Naive thymus-derived CD4-positive, alpha-beta T cell (primary cell): ENCODE measurements at places on chromosomes 7 and 10.

DNA sequence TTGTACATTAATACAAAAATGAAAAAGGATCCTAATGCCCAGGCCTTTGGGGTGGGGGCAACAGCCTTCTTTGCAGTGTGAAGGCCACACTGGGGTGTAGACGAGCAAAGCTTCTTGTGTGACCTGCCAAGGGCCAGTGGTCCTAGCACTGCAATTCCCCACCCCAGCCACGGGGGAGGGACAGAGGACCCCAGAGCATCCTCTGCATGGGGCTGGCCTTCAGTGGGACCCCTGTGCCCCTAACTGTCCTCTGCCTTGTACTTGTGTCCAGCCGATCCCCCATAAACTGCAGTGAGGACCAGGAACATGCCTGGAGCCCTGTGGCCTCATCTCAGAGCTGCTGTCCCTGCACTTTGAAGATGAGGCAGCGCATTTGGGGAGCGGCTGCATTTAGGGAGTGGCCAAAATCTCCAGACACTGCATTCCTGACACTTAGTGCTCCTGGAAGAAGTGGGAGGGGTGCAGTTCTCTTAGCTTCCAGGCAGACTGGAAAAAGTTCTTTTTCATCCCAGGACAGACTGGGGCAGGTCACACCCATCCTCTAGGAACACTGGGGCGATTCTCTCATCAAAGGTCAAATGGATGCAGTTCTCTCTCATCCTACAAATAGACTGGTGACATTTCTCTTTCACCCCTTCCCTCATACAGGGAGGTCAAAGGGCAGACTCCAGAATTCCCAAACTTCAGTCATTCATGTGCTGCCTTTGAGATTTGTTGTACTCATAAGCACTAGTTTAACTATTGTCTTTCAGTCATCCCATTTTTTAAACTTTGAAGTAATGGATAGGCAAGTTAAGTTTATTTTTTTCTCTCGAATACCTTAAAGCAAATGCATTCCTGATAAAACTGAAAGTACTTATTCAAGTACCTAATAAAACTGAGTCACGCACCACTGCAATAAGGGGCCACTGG, 922 bp upstream of the MYO1G start:
- DNase-seq: no peak

- DNase-seq: no peak
These were observed 252.2 kb downstream of the NSUN6 start for GRCh38 chr10:18399158-18399557.

GRCh38 chr10:81728692-81729091, 146.3 kb upstream of the NRG3 start:
- no peak for DNase-seq

DNA sequence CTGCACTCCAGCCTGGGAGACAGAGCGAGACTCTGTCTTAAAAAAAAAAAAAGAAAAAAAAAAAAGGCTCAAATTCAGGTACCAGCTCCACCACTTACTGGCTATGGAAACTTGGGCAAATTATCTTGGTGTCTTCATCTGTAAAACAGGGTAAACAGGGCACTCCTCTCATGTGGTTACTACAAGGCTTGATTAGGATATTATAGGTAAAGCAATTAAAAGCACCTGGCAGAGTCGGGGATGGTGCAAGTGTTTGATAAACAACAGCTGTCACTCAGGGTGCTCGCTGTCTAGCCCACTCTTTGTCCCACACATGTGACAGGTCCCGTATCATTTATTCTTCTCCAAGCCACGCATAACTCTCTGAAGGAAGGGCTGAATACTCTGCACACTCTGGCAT, 96.9 kb downstream of the SORBS1 start:
- DNase-seq: no peak

- DNase-seq: no peak
These were observed 128.0 kb downstream of the KCND2 start for GRCh38 chr7:120400806-120401455.

GRCh38 chr10:62093863-62094291, 174.8 kb downstream of the RTKN2 start:
- DNase-seq: no peak

DNA sequence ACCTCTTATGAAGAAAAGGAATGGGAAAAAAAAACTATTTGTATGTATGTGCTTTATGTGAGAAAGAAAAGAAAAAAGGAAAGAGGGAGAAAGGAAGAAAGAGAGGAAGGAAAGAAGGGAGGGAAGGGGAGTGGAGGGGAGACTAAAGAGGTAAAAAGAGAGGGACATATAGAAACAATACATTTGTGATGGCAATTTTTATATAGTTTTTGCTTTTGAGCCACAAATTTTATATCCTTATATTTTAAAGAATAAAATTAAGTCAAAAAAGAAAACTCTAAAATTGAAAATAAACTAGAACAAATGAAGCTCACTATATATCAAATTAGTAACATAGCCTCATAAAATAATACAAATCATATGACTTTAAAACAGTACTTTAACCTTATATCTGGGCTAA, 11.0 kb downstream of the C7orf25 start:
- DNase-seq: no peak

GRCh38 chr7:55536619-55537457, 35.5 kb downstream of the VOPP1 start:
- no peak for DNase-seq

- no peak for DNase-seq
These were observed 180.8 kb downstream of the RAB11FIP2 start for GRCh38 chr10:117865945-117866344.

GRCh38 chr10:86169506-86170254, 196.9 kb downstream of the GRID1 start:
- no peak for DNase-seq

DNA sequence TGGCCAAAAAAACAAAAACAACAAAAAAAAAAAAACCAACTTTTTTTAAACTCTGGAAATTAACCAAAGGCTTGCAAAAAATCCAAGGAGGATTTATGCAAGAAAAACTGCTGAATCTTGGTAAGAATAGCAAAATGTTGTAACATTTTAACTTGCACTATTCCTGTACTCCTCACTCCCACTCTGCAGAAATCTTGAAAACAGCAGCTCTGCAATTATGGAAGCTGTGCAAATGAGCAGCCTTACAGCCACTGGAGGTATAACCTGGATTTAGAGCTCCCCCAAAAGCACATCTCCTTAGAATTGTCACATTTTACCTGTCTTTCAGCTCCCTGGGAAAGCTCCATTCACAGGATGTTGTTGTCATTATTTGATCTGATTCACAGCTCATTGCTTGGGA, 41.8 kb upstream of the LRGUK start:
- DNase-seq: no peak

GRCh38 chr10:129847741-129848483, 116.2 kb downstream of the EBF3 start:
- no peak for DNase-seq

- no peak for DNase-seq
These were observed 13.4 kb downstream of the LRRC27 start for GRCh38 chr10:132345345-132345744.

DNA sequence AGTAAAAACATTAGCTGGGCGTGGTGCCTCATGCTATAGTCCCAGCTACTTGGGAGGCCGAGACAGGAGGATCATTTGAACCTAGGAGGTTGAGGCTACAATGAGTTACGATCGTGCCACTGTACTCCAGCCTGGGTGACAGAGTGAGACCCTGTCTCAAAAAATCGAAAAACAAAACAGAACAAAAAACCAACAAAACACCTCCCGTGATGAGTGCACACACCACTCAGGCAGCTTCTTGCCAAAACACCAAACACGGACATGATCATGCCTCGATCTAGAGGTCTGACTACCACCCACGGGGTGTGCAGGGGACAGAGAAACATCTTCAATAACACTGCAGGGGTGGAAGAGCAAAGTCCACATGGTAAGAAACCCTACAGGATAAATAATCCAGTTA, 44.4 kb downstream of the AMZ1 start:
- DNase-seq: no peak

DNA sequence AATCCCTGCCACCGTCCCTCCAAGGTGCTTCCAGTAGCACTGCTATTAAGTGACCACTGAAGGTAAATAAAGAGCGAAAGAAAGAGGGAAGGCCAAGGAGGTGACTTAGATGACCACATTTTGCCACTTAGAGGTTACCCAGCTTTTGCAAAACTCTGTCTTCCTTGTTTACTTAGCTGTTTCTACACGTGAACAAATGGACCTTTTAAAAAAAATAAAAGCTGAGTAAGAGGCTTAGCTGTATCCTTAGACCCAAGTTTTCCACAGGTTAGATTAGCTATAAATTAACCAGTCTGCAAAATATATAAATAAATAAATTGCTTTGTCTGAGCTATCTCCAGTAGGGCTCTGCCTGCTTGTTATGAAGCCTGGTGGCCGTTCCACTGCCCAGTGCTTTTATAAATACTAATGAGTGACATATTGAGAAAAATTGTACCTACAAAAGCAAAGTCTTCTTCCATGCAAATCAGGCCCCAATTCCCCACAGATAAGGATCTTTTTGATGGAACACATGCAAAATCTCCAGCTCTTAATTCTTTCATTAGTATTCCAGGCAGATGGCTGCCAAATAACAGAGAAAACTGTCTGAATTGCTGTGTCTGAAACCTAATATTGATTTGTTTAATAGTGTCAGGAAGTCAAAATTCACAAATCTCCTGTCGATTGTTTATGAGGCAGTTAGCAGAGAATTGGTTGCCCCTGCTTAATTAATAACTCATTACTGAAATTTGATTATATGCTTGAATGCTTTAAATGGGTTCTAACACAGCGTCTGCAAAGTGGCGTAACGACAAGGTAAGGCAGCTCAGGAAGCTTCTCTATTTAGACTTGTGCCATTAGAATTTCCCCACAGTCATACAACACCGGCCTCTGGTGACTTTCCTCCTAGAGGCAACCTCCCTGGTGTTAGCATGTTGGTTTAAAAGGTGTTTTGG, 176.7 kb downstream of the EMX2 start:
- DNase-seq: no peak

GRCh38 chr10:9681655-9682054, 1336.0 kb upstream of the CELF2 start:
- no peak for DNase-seq

GRCh38 chr10:6721480-6721879, 141.4 kb upstream of the PRKCQ start:
- no peak for DNase-seq

GRCh38 chr7:5630670-5631069, 150.8 kb downstream of the RNF216 start:
- no peak for DNase-seq

DNA sequence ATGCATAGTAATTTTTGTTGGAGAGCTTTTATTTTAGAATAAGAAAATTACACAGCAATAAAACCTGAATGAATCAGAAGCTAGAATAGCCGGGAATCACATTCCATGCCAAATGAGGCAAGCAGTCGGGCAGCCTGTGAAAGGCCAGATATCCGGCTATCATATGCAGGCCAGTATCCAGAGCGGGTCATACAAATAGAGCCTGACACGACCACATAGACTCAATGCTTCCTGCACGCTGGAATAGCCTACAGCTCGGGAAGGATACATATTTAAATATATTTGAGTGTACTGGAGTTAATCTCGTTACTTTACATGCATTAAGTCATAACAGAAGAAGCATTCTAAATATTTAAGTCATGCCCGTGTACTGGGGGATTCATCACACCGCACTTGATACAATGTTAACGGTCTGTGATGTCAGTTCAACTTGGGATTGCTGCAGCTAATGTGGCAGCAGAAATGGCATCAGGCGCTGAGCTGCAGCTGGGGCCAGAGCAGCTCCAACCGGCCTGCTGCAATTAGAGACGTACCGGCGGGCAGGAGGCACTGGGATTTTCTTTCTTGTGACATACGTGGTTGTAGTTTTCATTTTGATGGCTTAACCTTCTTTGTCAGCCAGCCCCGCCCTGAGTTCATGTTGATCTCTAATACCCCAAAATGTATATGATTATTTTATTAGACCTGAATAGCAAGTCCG, 112.0 kb downstream of the EBF3 start:
- no peak for DNase-seq

- DNase-seq: no peak
These were observed 35.8 kb downstream of the CRCP start for GRCh38 chr7:66150471-66150870.

DNA sequence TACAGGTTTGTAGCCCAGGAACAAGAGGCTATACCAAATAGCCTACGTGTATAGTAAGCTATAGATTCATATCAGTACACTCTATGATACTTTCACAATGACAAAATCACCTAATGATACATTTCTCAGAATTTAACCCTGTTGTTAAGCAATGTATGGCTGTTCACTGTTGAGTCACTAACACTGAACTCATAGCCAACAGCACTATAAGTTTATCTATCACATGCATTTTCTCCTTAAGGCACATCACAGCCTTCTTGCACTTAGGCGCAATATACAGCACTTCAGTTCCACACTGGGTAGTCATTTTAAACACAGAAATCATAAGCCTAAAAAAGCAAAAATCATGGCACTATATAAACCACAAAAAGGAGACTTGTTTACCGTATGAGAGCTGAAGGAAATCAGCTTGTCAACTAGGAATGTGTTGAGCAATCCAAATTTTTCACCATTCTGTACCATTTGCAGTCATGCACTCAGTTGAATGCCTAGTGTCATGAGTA, 45.6 kb downstream of the ZNF438 start:
- no peak for DNase-seq

- DNase-seq: no peak
These were observed 27.5 kb upstream of the BTBD16 start for GRCh38 chr10:122243550-122243949.

- DNase-seq: no peak
These were observed 578.9 kb upstream of the SEMA3D start for GRCh38 chr7:85765698-85766298.

GRCh38 chr10:28981007-28981406, 303.7 kb downstream of the BAMBI start:
- DNase-seq: no peak

- no peak for DNase-seq
These were observed 46.5 kb downstream of the MALSU1 start for GRCh38 chr7:23345601-23346000.

GRCh38 chr7:107701191-107701590, 40.6 kb downstream of the SLC26A4 start:
- DNase-seq: no peak
